Thoracic aorta (tissue), 2 donors: ENCODE measurements at places on chromosomes 7 and 10.

DNA sequence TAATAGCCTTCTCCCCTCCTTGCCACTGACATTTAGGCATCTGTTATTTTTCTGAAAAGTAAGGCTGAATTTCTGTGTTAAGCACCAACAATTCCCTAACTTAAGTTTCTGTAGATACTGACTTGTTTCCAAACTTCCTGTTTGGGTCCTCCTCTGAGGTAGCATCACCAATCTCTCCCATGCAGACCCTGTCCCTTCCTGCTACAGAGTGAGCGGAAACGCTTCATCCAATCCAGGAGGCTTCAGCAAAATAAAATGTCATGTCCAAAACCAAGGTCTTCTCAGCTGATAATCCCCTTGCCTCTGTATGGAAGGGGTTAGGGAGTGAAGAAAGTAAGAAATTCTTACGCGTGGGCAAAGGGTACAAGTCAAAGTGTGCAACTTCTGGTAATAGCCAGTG, 29.9 kb downstream of the XPNPEP1 start:
- DNase-seq: no peak
- peaks cover 63% of the 10 kb centered on the region for H3K4me1 ChIP-seq
- no peaks in the 10 kb centered on the region for H3K27me3 ChIP-seq
- H3K27ac ChIP-seq: peak overlapping the region; percentile 88
- no peak overlapping the region for H3K4me3 ChIP-seq

DNA sequence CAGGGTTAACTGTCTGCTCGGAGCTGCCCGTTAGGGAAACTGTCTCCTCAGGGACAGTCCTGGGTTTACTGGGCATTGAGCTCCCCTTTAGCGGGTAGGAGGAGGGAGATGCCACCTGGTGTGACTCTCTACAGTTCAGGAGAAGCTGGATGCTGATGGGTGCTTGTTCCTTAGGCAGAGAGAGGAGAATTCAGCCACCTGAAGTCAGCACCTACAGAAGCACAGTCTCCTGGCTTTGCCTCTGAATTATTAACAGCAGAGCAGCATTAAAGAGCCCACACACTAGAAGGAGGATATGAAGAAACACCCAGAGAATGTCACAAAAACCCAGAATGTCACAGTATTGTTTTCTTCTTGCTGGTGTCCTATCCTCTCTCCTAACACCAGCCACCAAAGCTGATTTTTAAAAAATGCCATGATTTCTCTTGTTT, 696 bp downstream of the GIMAP4 start:
- no peak for DNase-seq
- H3K4me1 ChIP-seq: peaks cover 4% of the 10 kb centered on the region
- H3K27me3 ChIP-seq: no peaks in the 10 kb centered on the region

GRCh38 chr10:21372651-21373410, 152.7 kb downstream of the SKIDA1 start:
- H3K27ac ChIP-seq: no peak overlapping the region
- no peaks in the 10 kb centered on the region for H3K36me3 ChIP-seq
- no peaks in the 10 kb centered on the region for H3K27me3 ChIP-seq

- no peak overlapping the region for H3K27ac ChIP-seq
- no peaks in the 10 kb centered on the region for H3K27me3 ChIP-seq
- no peak for DNase-seq
- no peaks in the 10 kb centered on the region for H3K36me3 ChIP-seq
- no peak overlapping the region for H3K4me3 ChIP-seq
- no peaks in the 10 kb centered on the region for H3K4me1 ChIP-seq
Measured at GRCh38 chr7:124101173-124101768, 68.4 kb upstream of the TMEM229A start.

GRCh38 chr10:4514445-4515108, 311.4 kb upstream of the AKR1E2 start:
- peak overlapping the region; percentile 12 for H3K27ac ChIP-seq
- H3K4me1 ChIP-seq: no peaks in the 10 kb centered on the region
- H3K4me3 ChIP-seq: peak overlapping the region; percentile 1
- no peaks in the 10 kb centered on the region for H3K36me3 ChIP-seq
- DNase-seq: no peak

DNA sequence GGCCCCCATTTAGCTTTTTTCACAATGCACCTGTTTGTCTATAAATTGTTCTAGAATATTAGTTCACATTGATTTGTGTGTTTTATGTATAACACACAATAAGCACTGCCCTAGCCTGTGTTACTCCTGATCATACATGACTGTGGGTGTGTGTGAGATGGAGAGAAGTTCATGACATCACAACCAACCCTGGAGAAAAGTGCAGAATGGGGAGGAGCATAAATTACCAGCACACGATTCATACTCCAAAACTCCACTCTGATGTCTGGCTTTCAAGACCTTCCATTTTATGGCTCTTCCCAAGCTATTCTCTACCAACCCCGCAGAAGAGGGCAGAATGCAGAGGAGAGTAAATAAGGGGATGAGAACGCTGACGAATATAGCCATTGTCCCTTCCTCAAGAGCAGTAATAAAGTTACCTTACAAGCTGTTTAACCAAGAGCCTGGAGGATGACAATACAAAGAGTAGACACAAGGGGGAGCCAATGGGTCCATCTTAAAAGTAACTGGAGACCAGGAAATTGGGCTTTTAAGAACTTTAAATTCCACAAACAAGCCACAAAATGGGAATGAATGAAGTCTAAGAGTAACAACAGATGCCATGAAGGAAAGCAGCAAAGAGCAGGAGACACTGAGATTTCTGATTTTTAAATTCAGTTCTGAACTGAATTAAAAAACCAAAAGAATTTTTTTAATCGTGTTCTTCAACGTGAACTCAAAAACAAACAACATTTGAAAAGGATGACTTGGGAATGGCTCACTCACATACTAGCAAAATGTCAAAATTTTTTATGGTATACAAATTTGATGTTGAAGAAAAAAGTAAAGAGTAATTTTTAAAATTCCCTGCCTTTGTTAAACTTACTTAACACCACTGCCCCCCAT, 159.6 kb downstream of the PARD3 start:
- no peaks in the 10 kb centered on the region for H3K4me1 ChIP-seq
- H3K27me3 ChIP-seq: no peaks in the 10 kb centered on the region
- no peak for DNase-seq
- no peak overlapping the region for H3K27ac ChIP-seq
- H3K36me3 ChIP-seq: no peaks in the 10 kb centered on the region

DNA sequence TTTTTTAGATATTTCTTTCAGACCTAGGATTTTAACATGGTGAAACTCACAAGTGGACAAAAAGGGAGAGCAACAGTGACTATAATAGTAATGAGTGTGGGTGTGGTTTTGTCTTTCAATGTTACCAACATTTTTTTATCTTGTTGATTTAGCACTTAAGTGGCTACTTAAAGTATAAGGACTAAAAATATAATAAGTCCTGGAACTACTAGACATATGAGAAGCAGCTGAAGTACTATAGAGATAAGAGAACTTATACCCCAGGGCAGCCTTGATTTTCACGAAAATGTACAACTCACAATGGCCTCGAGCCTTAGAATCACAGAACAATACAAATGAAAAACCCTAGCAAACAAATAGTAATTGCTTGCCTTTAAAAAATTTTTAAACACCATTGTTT, 1151.8 kb downstream of the TYW1 start:
- no peaks in the 10 kb centered on the region for H3K27me3 ChIP-seq
- no peaks in the 10 kb centered on the region for H3K36me3 ChIP-seq

DNA sequence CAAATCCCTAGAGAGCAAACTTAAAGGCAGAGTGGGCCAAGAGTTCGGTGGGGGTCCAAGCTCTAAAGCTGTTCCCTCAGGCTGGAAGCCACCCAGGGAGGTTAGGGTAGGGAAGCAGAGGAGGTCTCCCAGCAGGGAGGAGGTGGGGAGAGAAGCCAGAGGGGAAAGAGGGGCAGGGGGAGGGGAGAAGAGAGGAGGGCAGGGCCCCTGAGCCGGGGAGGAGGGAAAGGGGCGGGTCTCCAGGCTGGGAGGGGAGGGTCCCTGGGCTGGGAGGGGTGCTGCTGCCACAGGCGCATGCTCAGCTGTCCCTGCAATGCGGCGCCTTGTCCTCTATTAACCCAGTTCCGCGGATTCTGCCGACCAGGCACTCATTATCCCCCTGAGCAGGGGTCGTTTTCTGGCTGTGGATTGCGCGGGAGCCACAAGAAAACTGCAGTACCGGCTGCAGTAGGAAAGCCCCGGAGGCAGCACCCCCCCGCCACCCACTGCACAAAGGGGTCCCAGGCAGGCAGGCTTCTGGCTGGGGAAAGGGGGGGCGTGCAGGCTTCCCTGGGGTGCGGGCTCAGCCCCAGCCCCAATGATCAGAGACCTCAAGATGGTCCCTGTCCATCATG, 49.3 kb downstream of the CAMK2B start:
- H3K4me1 ChIP-seq: no peaks in the 10 kb centered on the region
- no peak overlapping the region for H3K27ac ChIP-seq
- DNase-seq: no peak
- H3K4me3 ChIP-seq: no peak overlapping the region
- H3K27me3 ChIP-seq: no peaks in the 10 kb centered on the region
- no peaks in the 10 kb centered on the region for H3K36me3 ChIP-seq
